ENCODE measurements at places on chromosomes 1 and 21.

DNA sequence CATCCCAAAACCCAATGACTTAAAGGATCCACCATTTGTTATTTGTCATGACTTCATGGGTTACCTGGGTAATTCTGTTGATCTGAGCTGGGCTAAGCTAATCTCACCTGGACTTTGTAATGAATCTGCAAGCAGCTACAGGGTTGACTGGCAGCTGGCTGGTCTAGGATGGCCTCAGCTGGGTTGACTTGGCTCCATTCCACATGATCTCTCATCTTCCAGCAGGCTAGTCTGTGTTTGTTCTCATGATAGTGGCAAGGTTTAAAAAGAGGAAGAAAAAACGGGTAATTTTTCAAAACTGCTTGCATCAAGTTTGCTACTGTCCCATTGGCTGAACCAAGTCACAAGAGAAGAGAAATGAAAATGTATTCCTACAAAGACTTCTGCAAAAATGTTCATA lies 24.8 kb upstream of the ZMYM4 start:
- DNase-seq: no peak

GRCh38 chr1:88549536-88549935 lies 134.5 kb upstream of the PKN2 start:
- no peak for DNase-seq

GRCh38 chr1:146010126-146010738 lies 11.3 kb downstream of the HJV start:
- no peak for DNase-seq

DNA sequence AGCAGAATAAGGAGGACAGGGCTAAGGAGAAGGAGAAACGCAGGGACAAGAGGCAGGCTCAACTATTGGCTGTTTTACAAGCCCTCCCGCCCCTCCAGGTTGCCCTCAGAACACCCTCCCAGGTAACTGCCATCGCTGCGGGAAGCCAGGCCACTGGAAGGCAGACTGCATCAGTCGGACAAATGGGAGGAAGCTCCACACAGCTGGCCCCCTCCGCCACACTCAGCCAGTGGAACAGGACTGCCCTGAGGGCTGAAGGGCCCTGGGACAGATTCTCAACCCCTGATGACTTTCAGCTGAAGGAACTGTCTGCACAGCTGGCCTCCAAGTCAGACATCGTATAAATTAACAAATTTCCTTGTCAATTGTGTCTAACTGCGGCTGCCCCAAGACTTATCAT lies 21.8 kb downstream of the LRRC3 start:
- DNase-seq: no peak

- no peak for DNase-seq
These were observed 1.1 kb downstream of the CHML start for GRCh38 chr1:241638909-241639622.
